ENCODE measurements at places on chromosomes 2 and 18.

DNA sequence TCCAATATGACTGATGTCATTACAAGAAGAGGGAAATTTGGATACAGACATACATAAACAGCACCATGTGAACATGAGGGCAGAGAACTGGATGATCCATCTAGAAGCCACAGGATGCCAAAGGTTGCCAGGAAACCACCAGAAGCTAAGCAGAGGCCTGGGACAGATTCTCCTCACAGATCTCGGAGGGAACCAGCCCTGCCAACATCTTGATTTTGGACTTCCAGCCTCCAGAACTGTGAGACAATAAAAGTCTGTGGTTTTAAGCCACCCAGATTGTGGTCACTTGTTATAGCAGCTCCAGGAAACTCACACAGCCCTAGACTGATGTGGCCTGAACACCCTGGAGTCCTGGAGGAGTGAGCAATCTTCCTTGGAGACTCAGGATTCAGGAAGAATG is 351.6 kb downstream of the EIPR1 start:
- no peak for DNase-seq

GRCh38 chr2:132606649-132607048 is 63.4 kb downstream of the LYPD1 start:
- DNase-seq = no peak

DNA sequence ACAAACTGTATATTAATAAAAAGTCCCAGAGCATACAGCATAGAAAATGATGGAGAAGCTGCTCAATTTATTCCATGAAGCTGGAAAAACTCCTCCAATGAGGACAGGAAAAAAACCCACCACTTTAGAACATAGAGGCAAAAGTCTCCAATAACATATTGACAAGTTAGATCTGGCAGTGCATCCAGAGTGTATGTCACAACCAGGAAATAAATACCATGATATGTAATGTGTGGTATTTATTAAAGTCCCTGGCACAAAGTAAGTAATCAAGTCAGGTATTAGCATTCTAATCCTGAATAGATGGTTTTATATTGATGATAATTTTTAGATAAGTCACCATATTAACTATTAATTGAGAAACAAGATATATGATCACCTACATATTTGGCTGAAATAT is 427.3 kb upstream of the HS6ST1 start:
- no peak for DNase-seq

DNA sequence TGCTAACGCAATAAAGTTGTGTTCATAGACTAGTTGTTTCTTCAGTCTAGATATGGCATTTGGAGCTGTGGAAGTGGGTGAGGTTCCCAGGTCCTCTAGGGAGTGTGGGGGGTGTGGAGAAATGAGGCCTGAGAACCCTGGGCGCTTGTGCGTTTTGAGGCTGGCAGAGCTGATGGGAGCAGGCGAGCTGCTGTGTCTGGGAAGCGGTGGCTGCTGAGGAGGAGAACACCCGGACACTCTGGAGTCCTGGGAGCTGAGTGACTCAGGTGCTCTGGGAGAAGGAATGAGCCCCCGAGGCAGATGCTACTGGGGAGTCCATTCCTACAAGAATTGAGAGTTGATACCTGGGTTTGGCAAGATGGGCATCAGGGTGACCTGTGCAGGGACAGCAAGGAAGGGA is 67.5 kb downstream of the LPIN1 start:
- DNase-seq = no peak

GRCh38 chr2:124339709-124340108 is 314.6 kb downstream of the CNTNAP5 start:
- no peak for DNase-seq

DNA sequence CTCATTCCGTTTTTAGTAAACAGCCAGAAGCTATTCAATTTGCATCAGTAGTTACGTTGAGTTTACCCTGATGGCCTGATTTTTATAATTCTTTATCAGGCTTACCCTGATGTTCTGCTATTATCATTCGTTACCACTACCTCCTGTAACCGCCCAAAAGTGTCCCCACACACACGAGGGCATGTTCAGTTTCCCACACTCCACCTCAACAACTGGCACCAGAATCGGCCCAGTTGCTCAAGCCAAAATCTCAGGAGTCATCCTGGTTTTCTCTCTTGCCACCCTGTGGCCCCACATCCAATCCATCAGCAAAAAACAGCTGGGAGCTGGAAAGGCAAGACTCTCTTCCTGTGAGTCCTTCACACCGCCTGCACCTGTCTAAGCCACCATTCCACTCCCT is 102.9 kb upstream of the RAB6C start:
- DNase-seq = no peak

GRCh38 chr2:198913394-198914152 is 544.2 kb downstream of the SATB2 start:
- no peak for DNase-seq

- DNase-seq = no peak
Measured at GRCh38 chr2:177535958-177536504, 143.5 kb downstream of the AGPS start.

DNA sequence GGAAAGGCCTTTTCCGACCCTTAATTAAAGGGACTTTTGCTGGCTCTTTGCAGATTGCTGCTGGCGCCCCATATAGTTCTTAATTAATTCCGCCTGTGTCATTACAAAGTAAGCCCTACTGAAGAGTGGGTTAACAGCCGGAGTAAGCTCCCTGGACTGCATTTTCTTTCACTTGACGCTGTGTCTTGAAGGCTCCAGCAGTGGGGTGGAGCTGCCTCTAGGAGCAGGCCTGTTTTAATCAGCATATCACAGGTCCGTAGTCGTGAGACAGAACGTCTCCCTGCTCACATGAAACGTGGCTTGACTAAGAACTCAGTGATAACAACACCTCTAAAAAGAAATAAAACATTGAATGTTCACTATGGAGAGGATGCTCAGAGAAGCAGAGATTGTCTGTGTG is 329.9 kb upstream of the RAB12 start:
- DNase-seq = no peak

DNA sequence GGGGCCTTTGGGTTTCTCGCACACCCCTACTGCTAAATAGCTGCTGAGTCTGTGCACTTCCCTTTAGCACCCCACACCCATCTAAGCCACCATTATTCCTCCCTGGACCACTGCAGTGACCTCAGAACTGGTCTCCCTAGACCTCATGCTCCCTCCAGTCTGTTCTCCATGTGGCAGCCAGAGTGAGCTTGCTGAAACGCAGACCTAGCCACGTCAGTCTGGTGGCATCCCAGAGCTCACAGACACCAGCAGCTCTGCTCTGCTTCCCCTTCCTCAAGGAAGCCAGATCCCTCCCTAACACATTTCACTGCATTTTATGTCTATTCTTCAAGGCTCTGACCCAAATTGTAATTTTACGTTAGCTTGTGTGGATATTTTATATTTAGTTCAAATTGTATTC is 144.4 kb downstream of the DYSF start:
- DNase-seq = peak; percentile 44

GRCh38 chr2:199988151-199988550 is 32.8 kb downstream of the MAIP1 start:
- peak; percentile 58 for DNase-seq

DNA sequence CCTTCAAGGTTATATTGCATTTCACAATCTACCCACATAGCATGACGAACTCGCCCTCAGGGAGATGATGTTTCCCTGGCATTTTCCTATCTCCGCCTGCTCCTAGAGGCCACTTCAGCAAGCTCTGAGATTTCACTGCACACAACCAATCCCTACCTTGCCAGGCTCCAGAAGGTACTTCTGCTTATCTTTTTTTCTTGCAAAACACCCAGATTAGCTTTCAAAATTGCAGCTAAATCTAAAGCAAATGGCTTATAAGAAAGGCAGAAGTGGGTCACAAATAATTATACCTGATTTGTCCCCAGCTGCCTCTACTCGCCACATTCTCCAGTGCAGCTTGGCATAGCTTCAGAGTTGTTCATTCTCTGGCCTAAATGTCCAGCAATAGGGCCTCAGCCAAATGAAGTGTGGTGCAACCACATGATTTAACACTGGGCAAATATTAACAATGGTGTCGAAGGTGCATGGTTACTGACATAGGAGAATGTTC is 32.4 kb upstream of the MRPL19 start:
- no peak for DNase-seq

- DNase-seq = peak; percentile 8
Measured at GRCh38 chr18:14189858-14190257, 57.6 kb upstream of the ZNF519 start.

DNA sequence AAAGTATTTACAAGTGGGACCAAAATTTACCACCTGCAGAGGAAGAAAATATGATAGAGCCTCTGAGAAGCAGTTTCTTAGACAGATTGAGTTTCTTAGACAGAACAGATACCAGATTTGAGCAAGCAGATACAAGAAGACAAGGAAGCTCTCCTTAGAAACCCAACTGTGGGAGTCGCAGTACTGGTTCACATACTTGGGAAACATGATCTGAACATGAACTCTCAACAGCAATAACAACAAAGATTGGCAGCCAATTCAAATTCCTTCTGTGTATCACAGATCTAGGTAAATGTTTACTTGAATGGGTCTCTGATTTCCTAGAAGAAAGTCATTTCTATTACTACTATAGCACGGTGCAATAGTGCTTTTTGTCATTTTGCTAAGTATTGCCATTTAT is 82.1 kb downstream of the OLA1 start:
- DNase-seq = no peak

- no peak for DNase-seq
Measured at GRCh38 chr18:8857806-8858205, 152.4 kb downstream of the MTCL1 start.

DNA sequence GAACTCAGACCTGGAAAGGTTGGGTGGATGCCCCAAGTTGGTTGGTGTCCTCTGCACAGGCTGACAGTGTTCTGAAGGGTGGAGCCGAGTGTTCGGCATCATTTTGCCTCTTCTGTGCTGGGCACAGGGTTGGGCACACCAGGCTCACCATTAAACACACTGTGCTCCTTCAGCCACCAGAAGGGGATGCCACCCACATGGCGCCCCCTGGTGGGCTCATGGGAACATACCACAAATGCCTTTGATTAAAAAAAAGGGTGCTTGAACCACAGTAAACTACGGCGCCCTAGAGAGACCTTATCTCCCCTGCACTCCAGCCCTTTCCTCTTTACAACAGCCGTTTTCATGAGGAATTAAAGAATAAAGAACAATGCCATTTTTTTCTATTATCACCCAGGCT is 89.4 kb downstream of the CELF4 start:
- peak; percentile 22 for DNase-seq

DNA sequence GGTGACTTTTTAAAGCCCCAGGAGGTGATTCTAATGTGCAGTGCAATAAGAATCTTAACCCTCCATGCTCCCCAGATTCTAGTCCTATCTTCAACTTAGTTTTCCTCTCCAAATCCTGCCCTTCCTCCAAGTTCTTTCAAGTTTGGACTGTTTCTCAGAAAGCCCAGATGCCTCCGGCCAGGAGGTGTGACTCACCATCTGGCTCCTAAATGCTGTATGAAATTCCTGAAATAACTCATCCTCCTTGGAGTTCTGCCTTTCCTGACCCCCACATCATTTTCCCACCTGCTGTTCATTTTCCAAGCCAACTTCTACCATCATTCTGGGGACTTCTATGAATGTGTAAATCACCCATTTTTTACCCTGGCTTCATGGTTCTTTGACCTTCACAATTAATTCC is 118.2 kb upstream of the NOL4 start:
- DNase-seq = peak; percentile 29

- no peak for DNase-seq
Measured at GRCh38 chr2:16014802-16015201, 74.5 kb downstream of the MYCN start.

- peak; percentile 1 for DNase-seq
Measured at GRCh38 chr18:72830109-72830508, 37.7 kb downstream of the NETO1 start.

GRCh38 chr2:130957915-130958314 is 121.2 kb downstream of the ARHGEF4 start:
- DNase-seq = no peak

GRCh38 chr18:45539491-45539891 is 75.8 kb upstream of the SLC14A2 start:
- DNase-seq = peak; percentile 43

DNA sequence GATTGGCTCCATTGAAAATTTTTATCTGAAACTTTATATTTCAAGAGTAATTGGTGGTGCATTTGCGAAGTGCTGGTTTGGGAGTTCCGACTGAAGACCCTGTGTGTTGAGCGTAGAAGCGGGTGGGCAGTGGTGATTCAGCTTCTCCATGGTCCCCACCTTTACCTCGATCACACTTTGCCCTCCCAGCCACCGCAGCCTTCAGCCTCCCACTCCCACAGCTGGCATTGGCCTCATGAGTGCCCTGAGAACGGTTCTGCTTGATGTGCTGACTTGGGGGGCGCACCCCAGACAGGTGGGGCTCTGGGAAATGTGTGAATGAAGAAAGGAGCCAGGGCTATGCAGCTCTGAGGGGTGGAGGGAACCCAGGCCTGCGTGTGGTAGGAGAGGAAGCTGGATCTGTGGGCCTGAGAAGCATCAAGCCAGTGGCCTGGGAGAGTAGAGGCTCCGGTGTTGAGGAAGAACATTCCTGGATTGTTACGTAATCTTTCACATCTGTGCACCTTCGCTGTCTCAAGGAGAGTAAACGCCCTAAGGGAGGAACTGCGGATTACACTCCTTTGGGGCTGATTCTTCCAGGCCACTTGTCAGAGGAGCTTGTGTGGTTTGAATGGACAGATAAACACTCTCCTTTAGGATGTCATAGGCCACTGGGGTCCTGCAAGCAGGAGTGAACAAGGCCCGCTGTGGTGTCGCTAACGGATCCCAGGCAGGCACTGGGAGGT is 83.8 kb downstream of the NPAS2 start:
- peak; percentile 23 for DNase-seq

DNA sequence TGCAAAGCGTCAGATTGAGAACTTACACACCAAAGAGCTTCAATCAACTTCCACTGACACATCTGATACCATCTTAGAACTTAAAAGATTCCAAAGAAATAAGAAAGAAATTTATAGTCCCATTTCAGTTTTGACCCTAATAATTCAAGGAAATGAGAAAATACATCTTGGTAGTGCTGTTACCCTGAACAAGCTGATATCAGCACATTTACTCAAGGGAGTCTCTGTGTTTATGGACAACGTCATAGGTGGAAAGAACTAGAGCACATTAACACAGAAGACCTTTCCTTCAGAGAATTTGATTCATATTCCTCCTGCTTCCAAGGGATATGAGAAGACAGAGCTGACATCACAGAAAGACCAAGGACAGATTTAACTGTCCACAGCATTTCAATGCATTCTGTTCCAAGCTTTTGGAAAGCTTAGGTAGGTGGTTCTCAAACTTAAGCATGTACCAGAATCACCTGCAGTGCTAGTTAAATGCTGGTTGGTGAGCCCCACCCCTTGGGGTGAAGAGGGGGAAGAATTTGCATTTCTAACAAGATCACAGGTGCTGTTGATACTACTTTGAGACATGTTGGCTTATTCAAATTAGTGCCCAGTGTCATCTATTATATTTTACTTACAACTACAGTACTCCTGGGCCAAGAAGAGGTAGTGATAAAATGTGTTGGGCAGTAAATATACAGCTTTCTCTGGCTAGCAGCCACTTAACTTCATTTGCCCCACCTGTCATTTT is 59.8 kb downstream of the LDAH start:
- no peak for DNase-seq

DNA sequence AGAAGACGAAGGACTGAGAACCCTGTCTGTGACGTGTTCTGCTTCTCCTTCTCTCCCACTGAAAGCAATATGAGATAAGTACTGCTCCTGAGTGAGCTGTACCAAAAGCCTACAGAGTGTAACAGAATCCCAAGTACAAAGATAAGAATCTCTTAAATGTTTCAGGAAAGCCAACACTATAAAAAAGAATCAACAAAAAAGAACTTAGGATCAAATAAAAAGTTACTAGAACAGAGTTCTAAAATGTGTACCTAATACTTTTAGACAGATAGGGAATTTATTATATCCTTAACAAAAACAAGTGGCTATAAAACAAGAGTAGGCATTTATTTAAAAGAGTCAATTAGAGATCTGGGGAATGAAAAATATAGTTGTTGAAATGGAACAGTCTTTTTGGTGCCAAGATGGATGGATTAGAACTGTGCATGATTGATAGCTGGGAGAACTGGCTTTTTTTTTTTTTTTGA is 49.0 kb downstream of the NCOA1 start:
- DNase-seq = no peak
